ENCODE measurements at places on chromosomes 11 and 22.

- peak; percentile 36 for DNase-seq
These were observed 1.4 kb downstream of the PATZ1 start for GRCh38 chr22:31344578-31345330.

GRCh38 chr11:67056267-67057204 is at the start of gene RHOD:
Gene RHOD (plus strand): TSS chr11:67056847. CDS start chr11:67056903, 56 bp downstream.
- DNase-seq = peak; percentile 27

DNA sequence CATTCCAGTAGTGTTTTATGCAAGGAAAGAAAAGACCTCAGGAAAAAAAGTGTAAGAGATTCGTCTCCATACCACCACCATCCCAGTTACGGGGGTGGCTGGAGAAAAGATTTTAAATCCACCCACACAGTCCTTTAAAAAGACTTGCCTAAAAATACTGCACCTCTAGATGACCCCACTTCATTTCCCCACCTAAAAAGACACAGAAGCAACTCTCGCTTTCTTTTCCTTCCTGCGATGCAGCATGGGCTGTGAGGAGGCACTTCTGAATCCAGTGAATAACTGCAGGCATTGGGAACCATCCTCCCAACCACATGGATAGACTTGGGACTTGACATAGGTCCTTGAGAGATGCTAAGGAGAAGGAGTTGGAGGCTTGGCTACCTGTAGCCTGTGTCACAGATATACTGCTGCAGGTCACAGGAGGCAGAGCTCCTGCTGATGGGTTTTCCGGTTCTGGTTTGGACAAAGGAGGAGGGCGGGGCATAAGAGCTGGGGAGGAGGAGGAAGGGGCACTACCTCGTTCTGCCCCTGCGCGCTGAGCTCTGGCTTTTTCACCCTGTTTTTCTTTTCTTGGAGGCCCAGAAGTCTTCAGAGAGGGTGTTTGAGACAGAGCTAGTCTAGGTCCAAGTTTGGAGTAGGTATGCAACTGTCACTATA is 285.9 kb downstream of the NTM start:
- DNase-seq = no peak

DNA sequence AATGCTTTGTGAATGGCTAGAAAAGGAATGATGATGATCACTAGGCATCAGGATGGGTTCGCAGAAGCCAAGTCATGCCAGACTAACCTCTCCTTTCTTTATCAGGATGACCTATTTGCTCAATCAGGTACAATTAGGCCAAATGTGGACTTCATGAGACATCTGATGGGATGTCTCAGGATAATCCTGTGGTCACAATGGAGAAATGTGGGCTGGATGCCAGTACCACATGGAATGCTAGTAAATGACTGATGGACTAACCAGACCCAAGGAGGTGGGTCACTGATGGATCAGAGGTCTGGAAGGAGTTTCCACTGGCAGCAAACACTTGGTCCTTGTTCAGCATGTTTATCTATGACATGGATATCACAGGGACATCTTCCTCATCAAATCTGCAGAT is 94.8 kb upstream of the PHOX2A start:
- DNase-seq = peak; percentile 49

GRCh38 chr11:91653079-91653754 is 571.4 kb upstream of the FAT3 start:
- DNase-seq = no peak

- DNase-seq = no peak
These were observed 30.8 kb downstream of the DAGLA start for GRCh38 chr11:61711037-61711436.

GRCh38 chr22:29842740-29843139 is 4.7 kb upstream of the ASCC2 start:
- peak; percentile 74 for DNase-seq

DNA sequence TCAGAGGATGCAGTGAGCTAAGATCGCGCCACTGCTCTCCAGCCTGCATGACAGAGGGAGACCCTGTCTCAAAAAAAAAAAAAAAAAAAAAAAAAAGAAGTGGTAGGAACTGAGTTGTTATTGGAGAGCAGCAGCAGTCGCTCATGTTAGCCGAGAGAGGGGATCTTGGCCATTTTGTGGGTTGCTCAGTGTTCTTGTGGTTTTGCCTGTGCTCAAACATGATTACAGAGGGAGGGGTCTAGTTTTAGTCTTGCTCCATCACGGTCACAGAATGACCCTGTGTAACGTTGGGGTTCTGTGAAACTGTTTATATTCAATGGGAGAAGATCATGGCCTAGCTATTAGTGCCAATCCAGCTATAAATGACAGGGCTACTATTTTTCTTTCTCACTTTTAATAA is 1.9 kb downstream of the DPAGT1 start:
- no peak for DNase-seq

GRCh38 chr11:122724520-122724919 is 69.0 kb downstream of the UBASH3B start:
- DNase-seq = peak; percentile 73

All from fibroblast of skin of scalp (primary cell).